COR-L47 (cell line): ENCODE measurements at places on chromosomes 7 and 10.

DNA sequence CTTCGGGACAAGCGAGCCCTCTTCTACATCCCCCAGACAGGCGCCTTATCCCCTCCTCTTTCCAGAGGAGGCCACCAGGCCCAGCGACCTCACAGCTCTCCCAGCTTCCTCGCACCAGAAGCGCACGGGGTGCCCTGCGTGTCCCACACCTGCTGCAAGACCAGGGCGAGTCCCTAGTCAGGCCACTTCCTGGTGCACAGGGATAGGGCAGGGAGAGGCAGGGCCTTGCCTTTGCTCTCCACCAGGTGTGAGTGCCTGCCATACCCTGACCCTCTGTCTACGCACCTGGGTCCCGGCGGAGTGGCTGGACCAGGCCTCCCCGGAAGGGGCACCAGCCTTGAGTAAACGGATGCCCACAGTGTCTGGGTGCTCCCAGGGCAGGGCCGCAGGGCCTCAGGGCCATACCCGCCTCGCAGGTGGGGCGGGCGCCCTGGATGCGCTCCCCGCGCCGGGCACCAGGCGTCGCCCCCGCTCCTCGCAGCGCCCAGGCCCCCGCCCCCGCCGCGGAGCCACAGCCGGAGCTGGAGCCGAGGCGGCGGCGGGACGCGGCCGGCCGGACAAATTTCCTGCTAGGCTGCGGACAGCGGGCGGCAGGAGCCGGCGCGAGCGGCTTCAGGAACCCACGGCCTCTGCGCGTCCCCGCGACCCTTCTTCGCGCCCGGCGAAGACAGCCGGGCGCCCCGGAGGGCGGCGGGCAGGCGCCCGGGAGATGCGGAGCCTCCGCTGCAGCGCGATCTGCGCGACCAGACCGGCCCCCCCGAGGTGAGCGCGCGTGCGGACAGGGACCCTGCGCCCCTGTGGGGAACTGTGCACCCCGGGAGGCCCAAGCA is at the start of gene PTPRE:
Gene PTPRE (plus strand): TSS at position 556 of the 830 bp plus-strand sequence. CDS start 133,779 bp downstream, outside the sequence.
- DNase-seq, result no peak

DNA sequence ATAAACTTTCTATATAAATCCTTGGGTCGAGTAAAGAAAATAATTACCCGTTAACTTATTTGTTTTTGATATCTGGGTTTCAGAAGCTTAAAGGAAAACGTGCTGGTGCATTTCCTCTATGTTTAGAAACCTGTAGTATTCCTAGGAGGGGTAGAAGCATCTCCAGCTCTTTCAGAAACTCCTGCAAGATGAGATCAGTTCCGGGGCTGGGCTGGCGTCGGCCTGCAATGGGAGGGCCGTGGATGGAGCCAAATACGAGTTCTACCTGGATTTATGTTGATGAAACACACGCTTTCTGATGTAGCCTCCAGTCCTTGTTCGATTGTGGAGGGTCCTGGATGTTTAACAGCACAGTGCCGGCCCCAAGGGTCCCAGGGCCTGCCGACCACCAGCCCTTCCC is 35.8 kb upstream of the DIP2C start:
- no peak for DNase-seq

GRCh38 chr7:141585592-141586510 is 34.6 kb downstream of the AGK start:
- no peak for DNase-seq

GRCh38 chr7:74453322-74454011 is at the start of gene GTF2IRD1:
TSS of gene GTF2IRD1 (plus strand) at chr7:74453906. CDS start at chr7:74508081, 54,175 bp downstream.
- peak; percentile 73 for DNase-seq

DNA sequence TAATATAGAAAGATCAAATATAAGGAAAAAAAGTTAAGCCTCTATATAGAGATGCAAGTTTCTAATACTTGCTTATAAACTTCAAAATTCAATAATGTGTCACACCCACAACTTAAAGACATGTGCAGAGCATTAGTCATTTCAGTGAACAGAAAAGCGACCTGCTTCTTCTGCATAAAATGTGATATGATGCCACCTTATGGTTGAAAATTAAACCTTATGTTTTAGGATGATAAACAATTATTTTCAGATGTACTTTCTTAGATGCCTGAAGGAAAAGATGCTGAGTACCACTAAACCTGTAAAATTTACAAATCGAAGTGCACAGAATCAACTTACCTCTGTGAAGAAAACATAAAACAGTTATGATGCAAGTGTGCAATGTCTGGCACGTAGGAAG is 96.0 kb downstream of the MTERF1 start:
- DNase-seq, result peak; percentile 38

DNA sequence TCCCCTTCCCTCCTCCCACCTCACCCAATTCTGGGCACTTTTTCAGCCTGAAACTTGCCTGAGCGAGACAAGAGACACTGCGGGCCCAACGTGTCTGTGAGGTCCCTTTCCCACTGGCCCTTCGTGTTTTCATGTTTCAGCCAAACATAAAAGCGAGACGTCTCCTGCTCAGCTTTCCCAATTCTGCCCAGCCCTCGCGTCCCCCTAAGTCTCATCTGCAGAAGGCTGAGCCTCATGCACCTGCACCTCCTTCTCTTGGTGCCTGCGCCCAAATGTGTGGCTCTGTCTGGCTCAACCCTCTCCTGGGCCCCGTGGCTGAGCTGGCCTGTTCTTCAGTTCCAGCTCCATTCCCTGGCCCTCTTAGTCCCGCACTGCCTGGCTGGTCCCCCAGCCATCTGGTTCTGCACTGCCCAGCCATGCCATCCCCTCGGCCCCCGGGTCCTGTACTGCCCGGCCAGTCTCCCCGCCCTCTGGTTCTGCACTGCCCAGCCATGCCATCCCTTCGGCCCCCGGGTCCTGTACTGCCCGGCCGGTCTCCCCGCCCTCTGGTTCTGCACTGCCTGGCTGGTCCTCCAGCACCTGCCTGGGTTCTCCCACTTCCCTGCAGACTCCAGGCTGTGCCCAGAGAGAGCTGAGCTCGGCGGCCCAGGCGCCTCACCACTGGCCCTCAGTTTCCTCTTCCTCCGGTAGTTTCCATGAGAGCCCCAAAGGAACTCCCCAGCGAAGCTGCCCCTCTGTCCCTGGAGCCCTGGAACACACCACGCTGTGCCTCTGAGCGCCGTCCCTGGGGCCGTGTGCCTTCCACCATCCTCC is 224.1 kb downstream of the DNAJB6 start:
- no peak for DNase-seq

GRCh38 chr7:130137207-130137606 is 66.9 kb downstream of the KLHDC10 start:
- no peak for DNase-seq

GRCh38 chr10:50347394-50347802 is 96.1 kb upstream of the ASAH2 start:
- DNase-seq, result no peak

- no peak for DNase-seq
Observed at GRCh38 chr10:125343118-125343925, 183.0 kb upstream of the CTBP2 start.

- peak; percentile 47 for DNase-seq
Observed at GRCh38 chr7:45573661-45574415, at the start of gene ADCY1. TSS of gene ADCY1 (plus strand) at chr7:45574368. CDS start at chr7:45574544, 176 bp downstream.

DNA sequence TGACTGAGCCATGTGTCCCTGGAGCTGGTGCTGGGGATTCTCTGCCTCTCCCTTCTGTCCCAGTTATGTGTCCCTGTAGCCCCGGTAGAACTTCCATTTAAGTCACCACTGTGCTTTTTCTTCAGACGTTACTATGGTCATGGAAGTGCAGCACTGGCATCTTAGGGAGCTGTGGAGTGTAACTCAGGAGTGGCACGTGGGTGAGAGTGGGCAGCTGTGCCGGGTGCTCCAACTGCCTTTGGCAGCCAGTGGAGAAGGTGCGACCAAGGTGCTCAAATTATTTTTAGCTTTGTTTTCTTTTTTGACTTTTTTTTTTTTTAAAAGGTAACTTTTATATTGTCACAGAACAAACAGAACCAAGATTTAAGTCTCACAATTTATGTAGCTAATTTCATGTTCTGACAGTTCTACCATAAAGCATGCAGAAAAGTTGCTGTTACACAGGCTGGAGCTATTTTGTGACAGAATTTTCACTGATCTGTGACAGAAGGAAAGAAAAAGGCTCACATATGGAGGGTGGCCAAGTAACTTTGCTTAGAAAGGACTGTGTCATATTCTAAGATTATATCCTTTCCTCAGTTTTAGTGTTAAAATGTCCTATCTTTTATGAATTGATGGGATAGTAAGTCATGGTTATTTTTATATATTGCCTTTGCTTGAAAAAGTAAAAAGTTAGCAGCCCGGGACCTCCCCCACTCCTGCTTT is 73.9 kb downstream of the SH2D4B start:
- DNase-seq, result no peak

DNA sequence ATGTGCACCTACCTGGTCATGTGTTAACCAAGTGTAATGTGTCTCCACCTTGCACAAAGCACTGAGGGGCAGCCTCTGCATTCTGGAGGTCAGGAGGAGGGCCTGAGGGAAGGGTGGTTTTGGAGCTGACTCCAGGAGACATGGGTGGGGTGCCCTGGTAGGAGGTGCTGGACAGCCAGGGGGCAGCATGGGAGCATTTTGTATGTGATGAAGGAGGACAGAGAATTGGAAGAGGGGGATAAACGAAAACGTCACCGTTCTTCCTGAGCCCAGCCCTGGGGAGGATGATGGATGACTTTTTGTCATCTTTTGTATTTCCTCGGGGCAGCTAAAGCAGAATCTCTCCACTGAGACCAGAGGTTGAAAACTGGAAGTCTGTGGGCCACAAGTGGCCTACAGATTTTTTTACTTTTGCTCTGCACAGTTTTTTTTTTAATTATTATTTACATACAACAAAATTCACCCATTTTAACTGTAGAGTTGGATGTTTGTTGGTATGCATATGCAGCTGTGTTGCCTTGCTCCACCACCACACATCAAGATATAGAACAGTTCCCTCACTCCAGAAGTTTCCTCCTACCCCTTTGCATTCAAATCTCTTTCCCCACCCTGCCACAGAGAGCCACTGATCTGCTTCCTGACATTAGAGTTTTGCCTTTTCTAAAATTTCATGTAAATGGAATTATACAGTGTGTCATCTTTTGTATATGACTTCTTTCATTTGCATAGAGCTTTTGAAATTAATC is 242.5 kb downstream of the VTI1A start:
- no peak for DNase-seq

DNA sequence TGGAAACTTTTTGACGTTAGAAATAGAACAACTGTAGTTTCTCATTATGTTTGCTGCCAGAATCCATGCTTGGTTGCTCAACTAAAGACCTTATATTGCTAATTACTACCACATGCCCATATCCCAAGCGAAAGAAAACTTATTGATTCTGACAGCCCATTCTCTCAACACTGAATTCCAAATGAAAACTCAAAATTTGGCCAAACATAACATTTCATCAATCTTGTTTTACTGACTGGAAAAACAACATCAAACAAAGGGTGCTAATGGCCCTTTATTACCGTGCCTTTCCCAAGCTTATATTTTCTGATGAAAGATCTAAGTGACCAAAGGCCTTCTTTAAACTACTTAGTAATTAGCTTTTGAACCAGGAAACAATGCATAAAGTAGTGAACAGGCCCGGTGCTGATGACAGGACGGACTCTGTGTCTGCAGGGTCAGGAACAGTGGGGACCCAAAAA is 531.8 kb downstream of the KCNMA1 start:
- no peak for DNase-seq

DNA sequence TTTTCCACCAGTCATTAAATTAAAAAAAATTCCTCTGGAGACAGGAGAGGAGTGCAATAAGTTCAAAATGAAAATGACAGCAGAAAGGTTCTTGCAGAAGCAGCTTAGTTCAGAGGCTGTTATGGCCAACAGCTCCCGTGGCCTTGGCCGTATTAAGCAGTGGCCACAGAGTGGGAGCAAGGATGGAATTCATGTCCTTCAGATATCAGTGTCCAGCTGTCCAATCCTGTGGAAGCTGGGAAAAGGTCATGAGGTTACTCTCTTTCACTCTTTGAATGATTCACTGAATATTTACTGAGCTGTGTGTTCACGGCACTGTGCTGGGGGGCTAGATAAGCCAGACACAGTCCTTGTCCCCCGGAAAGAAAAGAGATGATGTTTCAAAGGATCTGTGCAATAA is 231.8 kb downstream of the BMPER start:
- no peak for DNase-seq

DNA sequence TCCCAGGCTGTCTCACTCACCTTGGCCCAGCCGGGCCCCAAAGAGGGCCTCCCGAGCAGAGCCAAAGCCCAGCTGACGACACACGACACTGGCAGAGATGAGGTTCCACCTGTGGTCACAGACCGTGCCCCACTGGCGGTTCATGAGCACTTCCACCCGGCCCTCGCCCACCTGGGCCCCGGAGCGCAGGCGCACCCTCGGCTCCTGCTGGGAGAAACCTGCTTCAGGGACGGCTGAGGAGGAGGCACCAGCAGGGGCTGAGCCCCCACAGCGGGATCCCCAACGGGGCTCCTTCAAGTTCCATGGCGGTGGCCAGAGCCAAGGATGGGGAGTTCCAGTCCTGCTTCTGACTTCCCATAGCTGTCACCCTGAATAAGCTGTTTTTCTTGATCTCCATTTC is 10.0 kb downstream of the LOXL4 start:
- DNase-seq, result no peak

DNA sequence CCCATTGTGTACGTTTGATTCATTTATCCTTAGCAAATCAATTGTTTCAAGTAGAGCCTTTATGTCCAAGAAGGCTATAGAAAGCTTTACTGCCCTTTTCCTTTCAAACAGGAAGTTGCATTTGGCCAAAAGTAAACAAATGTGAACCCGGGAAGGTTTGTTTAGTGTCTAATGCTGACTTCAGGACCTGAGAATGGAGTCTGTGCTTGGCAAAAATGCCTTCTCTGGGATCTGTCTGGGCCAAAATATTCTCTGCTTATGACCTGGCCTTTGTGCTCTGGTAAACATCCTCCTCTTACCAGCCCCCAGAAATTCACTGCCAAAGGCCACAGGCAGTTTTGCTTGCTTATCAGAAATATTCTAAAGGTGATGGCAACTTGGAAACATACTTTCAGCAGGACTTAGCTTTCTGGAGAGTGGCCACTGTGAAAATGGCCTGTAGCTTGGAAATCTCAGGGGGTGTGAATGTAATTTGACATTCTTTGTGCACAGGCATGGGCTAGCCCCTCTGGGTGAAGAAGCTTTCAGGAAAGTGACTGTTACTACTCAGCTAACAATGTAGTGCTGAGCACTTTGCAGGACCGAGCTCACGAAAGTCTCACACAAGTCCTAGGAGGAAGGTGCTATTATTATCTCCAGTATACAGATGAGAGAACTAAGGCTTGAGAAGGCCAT is 199.5 kb downstream of the PTEN start:
- no peak for DNase-seq

GRCh38 chr7:111803015-111803758 is 240.9 kb upstream of the IMMP2L start:
- DNase-seq, result no peak

GRCh38 chr10:120477743-120478141 is 20.7 kb downstream of the PLPP4 start:
- DNase-seq, result no peak

GRCh38 chr7:71995111-71995510 is 417.0 kb downstream of the CALN1 start:
- peak; percentile 3 for DNase-seq

GRCh38 chr7:69412331-69413146 is 185.7 kb upstream of the AUTS2 start:
- no peak for DNase-seq

GRCh38 chr7:124536156-124536762 is 229.3 kb downstream of the GPR37 start:
- DNase-seq, result no peak
